ENCODE measurements at places on chromosomes 13 and 19. TPM values are rescaled to one million over a fixed set of nuclear protein-coding genes. Genes with fewer than 3 reads are reported as not detected.

The PROZ gene
- total RNA-seq, result not detected

The TUBB4A gene
- total RNA-seq, result not detected

The C13orf42 gene
- not detected for total RNA-seq

The SOX1 gene
- not detected for total RNA-seq

The CYP2A6 gene
- not detected for total RNA-seq

DNA sequence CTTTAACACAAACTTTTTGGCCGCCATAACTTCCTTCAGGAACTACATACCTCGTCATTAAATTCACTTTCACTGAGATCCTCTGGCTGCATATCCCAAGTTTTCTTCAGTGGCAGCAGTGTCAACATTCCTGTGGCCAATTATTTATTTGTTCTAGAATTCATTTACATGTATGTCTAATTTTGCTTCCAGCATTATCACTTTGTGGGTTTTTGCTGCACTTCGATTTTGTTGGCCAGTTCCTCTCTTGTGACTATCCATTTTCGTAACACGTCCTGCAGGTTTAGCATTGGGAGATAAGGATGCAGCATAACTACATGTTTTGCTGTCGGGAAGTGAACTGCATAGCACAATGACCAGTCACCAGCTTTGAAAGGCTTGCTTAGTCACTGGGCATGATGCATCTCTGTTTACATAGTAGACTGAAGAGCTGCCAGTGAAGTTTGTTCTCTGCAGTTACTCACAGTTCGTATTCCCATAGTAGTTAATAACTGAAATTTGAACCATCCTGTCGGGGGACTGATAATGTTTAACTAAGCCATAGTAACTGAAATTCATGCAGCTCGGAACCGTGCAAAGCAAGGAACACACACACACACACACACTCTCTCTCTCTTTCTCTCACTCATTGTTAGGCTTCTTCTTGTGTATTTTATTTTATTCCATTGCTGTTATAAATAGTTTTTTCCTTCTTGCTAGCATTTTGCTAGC lies 28.3 kb downstream of the ZNF507 start:
- H3K4me1 ChIP-seq, result peaks cover 18% of the 10 kb centered on the region
- H3K27me3 ChIP-seq, result no peaks in the 10 kb centered on the region
- no peak overlapping the region for H3K4me3 ChIP-seq
- H3K36me3 ChIP-seq, result no peaks in the 10 kb centered on the region

GRCh38 chr19:55688422-55689218 lies 13.6 kb downstream of the EPN1 start:
- H3K27me3 ChIP-seq, result no peaks in the 10 kb centered on the region
- H3K27ac ChIP-seq, result no peak overlapping the region
- H3K4me1 ChIP-seq, result no peaks in the 10 kb centered on the region
- peaks cover 66% of the 10 kb centered on the region for H3K36me3 ChIP-seq
- no peak for DNase-seq

DNA sequence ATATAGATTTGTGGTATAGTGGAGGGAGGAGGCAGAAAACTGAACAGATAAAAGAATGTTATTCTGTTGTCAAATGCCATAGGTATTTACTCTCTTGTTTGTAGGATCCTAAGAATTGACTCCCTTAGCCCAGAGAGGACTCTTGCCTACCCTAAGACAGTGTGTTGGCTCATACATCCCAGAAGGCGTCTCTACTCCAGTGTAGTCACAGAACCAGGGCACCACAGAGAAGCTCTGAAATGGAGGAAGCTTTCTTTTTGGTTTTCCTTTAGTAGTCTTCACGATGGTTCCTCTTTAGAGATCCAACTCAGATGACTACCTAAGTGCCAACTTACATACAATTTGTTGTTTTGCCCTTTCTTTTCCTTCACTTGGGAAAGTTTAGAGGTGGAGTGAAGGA lies 14.0 kb downstream of the GPR183 start:
- no peaks in the 10 kb centered on the region for H3K27me3 ChIP-seq
- no peak for DNase-seq
- no peak overlapping the region for H3K4me3 ChIP-seq
- H3K4me1 ChIP-seq, result peaks cover 15% of the 10 kb centered on the region
- no peaks in the 10 kb centered on the region for H3K36me3 ChIP-seq

DNA sequence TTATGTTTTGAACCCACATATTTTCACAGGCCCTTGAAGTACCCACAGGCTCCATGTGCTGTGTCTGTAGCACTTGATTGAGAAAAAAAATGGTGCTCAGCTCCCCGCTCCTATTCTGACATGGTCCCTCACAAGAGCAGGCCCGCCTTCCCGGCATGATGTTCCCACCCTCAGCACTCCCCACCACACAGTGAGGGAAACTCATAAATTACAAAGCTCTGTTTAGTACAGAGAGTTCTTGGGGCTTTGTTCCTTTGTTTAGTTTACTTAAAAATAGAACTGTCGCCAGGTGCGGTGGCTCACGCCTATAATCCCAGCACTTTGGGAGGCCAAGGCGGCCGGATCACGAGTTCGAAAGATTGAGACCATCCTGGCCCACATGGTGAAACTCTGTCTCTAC lies 25.9 kb upstream of the ABCC4 start:
- H3K36me3 ChIP-seq, result no peaks in the 10 kb centered on the region
- no peak overlapping the region for H3K4me3 ChIP-seq
- no peaks in the 10 kb centered on the region for H3K27me3 ChIP-seq
- no peak for DNase-seq
- no peaks in the 10 kb centered on the region for H3K4me1 ChIP-seq

DNA sequence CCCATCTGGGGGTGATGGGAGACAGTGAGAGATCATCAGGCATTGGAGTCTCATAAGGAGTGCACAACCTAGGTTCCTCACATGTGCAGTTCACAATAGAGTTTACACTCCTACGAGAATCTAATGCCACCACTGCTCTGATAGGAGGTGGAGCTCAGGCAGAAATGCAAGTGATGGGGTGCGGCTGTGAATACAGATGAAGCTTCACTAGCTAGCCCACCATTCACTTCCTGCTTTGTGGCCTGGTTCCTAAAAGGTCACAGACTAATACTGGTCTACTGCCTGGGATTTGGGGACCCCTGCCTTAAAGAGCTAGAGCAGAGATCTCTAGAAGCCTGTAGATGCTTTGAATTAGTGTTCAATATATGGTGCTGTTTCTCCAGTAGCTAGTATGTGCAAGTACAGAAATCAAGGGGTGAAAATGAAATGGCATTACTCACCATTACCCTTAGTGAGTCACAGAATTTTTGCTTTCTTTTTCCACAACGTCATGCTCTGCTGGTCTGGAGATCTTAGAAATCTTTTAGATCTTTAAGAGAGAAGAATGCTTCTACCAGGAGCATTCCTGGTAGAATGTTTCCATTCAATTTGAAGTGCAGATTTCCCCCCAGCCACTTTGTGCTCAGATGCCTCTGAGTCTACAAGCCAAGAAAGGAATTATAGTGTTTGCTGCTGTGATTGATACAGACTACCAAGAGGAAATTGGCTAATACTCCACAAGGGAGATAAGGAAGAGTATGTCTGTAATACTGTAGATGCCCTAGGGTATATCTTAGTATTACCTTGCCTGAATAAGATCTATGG lies 2301.2 kb downstream of the PCDH9 start:
- no peak for DNase-seq
- H3K27me3 ChIP-seq, result no peaks in the 10 kb centered on the region
- H3K4me1 ChIP-seq, result no peaks in the 10 kb centered on the region
- no peak overlapping the region for H3K27ac ChIP-seq

GRCh38 chr19:21402303-21402985 lies 5.5 kb downstream of the ZNF493 start:
- no peaks in the 10 kb centered on the region for H3K36me3 ChIP-seq
- H3K4me1 ChIP-seq, result peaks cover 11% of the 10 kb centered on the region
- DNase-seq, result no peak

DNA sequence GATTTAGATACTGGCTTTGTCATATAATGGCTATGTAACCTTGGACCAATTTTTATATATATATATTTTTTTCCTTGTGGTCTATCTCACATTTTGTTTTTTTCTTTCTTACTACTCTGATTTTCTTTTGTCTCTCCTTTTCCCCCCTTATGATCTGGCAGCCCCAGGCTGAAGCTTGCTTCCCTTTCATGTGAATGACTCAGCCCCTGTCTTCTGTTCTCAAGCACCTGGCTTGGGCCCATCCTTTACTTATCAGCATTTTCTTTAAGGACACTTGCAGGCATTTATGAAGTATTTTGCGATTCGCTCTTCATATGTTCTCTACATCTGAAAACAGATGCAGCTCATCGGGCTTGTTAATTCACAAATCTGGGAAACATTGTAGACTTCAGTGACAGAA lies 163.6 kb downstream of the SPRY2 start:
- no peaks in the 10 kb centered on the region for H3K4me1 ChIP-seq
- H3K27ac ChIP-seq, result no peak overlapping the region
- no peak for DNase-seq
- H3K36me3 ChIP-seq, result no peaks in the 10 kb centered on the region
- H3K4me3 ChIP-seq, result no peak overlapping the region

DNA sequence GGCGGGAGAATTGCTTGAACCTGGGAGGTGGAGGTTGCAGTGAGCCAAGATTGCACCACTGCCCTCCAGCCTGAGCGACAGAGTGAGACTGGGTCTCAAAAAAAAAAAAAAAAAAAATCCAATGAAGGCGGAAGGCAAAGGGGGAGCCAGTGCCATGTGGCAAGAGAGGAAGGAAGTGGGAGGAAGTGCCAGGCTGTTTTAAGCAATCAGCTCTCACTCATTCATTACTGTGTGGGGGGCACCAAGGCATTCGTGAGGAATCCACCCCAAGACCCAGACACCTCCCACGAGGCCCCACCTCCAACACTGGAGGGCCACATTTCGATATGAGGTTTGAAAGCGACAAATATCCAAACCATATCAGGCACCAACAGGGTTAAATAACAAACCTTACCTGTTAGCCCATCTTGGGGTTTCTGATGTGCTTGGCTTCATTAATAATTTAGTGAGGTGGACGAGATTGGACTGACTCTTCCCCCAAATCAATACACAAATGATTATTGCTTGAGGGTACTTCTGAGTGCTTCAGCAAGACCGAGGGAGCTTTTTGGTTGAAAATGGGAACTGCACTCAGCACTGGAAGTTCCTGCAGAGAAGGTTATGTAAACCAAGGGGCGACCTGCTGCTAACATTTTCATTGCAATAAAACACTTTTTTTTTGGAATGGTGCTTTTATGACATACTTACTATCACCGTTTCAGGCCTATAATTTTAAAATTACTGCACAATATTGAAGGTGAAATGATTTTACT lies 7.5 kb upstream of the LRP3 start:
- no peak for DNase-seq
- H3K27me3 ChIP-seq, result peaks cover 4% of the 10 kb centered on the region
- H3K27ac ChIP-seq, result no peak overlapping the region
- H3K36me3 ChIP-seq, result no peaks in the 10 kb centered on the region
- no peak overlapping the region for H3K4me3 ChIP-seq

GRCh38 chr19:37466277-37466797 lies 907 bp downstream of the ZNF569 start:
- peak overlapping the region; percentile 95 for H3K27ac ChIP-seq
- H3K4me1 ChIP-seq, result peaks cover 10% of the 10 kb centered on the region
- DNase-seq, result no peak

DNA sequence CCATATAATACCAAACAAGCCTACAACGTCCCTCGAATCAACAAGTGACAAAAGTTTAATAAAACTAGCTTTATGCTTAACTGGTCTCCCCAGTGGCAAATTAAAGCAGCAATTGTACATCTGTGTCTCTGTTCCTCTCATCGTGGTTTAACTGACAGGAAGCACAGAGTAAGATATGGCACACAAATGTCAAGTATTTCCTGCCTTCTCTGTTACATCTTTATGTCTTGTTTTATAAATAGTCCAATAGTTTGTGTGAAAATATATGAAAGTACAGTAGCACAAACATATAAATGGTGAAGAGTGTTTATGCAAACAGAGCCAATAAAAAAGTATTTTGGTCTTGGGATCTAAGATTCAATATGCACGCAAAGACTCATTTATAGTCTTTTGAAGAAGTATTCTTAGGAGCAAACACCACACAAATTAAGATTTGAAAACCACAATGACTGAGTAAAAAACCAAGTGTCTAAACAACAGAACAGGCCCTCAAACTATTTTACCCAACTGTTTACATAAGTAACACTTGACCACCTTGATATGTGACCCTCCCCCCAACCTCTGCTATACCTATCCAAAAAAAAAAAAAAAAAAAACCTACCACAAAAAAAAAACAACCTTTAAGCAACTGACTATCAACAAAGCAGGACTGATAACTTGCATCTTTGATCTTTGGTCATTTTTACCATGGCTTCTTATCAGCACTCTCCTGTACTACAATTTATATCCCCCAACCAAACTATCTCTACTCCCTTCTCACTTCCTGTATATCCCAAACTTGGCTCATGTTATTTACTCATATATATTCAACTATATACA lies 14.0 kb downstream of the ELF1 start:
- H3K27ac ChIP-seq, result peak overlapping the region; percentile 34
- peaks cover 9% of the 10 kb centered on the region for H3K4me1 ChIP-seq

- H3K4me1 ChIP-seq, result no peaks in the 10 kb centered on the region
- H3K27ac ChIP-seq, result no peak overlapping the region
- DNase-seq, result no peak
These were observed 773.2 kb upstream of the SLC10A2 start for GRCh38 chr13:103839460-103839859.

- no peak overlapping the region for H3K27ac ChIP-seq
- no peaks in the 10 kb centered on the region for H3K27me3 ChIP-seq
- no peaks in the 10 kb centered on the region for H3K36me3 ChIP-seq
- no peak for DNase-seq
These were observed 1.7 kb downstream of the ARHGEF7 start for GRCh38 chr13:111116856-111117255.

GRCh38 chr19:18221815-18222725 lies 4.2 kb downstream of the PDE4C start:
- H3K4me3 ChIP-seq, result no peak overlapping the region
- H3K36me3 ChIP-seq, result no peaks in the 10 kb centered on the region
- H3K4me1 ChIP-seq, result peaks cover 24% of the 10 kb centered on the region
- peaks cover 51% of the 10 kb centered on the region for H3K27me3 ChIP-seq

DNA sequence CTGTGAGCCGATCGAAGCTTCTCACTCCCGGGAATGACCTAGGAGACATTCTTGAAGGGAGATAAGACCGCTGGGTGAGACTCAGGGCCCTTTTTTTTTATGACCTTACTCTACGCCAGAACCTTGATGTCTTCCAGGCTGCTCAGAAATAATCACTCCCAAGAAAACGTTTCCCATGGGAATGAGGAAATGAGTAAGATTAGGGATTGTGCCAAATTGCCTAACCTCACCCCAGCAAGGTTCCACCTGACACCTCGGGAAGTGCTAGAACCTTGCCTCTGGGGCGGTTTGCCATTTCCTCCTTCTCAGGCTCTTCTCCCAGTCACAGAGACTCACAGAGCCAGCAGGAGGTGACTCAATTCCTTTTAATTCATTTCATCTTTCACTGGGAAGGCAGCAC lies 2.3 kb downstream of the SLC46A3 start:
- H3K27me3 ChIP-seq, result no peaks in the 10 kb centered on the region
- H3K4me1 ChIP-seq, result peaks cover 15% of the 10 kb centered on the region
- no peak for DNase-seq
- no peak overlapping the region for H3K4me3 ChIP-seq
- no peaks in the 10 kb centered on the region for H3K36me3 ChIP-seq

GRCh38 chr19:45340232-45340898 lies at the start of gene KLC3:
KLC3 (plus strand) TSS chr19:45340750; CDS start chr19:45345542, 4,792 bp downstream.
- no peaks in the 10 kb centered on the region for H3K27me3 ChIP-seq
- no peaks in the 10 kb centered on the region for H3K36me3 ChIP-seq
